ENCODE measurements at places on chromosomes 12 and 14.

DNA sequence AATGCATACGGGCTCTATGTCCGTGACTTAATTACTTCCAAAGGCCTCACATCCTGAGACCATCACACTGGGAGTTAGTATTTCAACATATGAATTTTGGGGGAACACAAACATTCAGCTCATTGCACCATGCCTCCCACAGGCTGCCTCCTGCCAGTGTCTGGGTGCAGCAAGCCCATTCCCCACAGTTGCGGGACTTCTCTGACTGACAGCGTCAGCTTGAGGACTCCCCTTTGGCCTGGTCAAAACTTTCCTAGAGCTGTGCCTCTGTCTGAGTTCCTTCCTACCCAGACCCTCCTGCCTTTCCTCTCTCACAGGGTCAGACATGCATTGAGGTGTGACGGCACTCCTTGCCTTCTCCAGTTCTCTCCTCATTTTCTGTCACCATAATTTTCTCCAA is 27.4 kb downstream of the PPP1R36 start:
- H3K36me3 ChIP-seq, result no peaks in the 10 kb centered on the region
- H3K4me1 ChIP-seq, result peaks cover 21% of the 10 kb centered on the region
- no peak overlapping the region for H3K27ac ChIP-seq

DNA sequence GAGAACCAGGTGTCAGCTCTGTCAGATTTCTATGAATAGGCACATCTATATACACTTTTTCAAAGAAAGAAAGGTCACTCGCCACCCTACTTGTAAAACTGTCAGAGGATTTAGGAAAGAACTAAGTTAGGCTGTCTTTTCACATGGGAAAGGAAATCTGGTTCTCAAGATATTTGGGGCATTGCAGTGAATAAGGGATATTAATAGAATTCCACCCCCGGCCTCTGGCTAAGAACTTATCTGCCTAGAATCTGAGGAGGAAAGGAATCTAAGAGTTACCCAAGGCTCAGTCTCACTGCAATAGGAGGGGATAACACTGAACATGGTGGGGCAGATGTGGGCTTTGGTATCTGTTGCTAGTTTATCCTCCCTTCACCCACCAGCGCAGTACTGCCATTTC is 677.6 kb downstream of the NRXN3 start:
- H3K27me3 ChIP-seq, result peaks cover 2% of the 10 kb centered on the region
- no peak for DNase-seq
- no peak overlapping the region for H3K4me3 ChIP-seq
- peaks cover 5% of the 10 kb centered on the region for H3K4me1 ChIP-seq
- H3K36me3 ChIP-seq, result no peaks in the 10 kb centered on the region

GRCh38 chr14:62776300-62776699 is 269.0 kb downstream of the KCNH5 start:
- H3K4me1 ChIP-seq, result peaks cover 7% of the 10 kb centered on the region
- no peak overlapping the region for H3K4me3 ChIP-seq
- H3K27ac ChIP-seq, result no peak overlapping the region

DNA sequence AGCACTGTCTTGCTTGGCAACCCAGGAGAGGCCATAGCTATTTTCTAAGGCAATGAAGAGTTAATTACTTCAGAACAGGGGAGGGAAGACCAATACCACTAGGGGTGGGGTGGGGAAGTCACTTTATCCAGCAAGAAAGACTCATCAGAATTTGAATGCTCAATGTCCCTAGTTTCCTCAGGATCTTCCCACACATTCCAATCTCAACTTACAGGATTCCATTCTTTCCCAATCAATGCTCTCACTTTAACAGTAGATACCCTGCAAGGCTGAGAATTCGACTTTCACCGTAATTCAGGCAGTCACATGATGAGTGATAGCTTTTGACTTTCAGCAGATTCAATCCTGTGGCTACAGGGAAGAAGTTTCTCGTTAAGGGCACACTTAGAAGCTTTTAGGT is 526.6 kb upstream of the SEL1L start:
- H3K27ac ChIP-seq, result no peak overlapping the region
- DNase-seq, result no peak
- peaks cover under 1% of the 10 kb centered on the region for H3K27me3 ChIP-seq
- no peaks in the 10 kb centered on the region for H3K36me3 ChIP-seq
- no peaks in the 10 kb centered on the region for H3K4me1 ChIP-seq

- H3K27ac ChIP-seq, result peak overlapping the region; percentile 47
- no peaks in the 10 kb centered on the region for H3K27me3 ChIP-seq
- DNase-seq, result no peak
- peaks cover 19% of the 10 kb centered on the region for H3K36me3 ChIP-seq
These were observed 7.9 kb downstream of the FOXN3 start for GRCh38 chr14:89408907-89409700.

DNA sequence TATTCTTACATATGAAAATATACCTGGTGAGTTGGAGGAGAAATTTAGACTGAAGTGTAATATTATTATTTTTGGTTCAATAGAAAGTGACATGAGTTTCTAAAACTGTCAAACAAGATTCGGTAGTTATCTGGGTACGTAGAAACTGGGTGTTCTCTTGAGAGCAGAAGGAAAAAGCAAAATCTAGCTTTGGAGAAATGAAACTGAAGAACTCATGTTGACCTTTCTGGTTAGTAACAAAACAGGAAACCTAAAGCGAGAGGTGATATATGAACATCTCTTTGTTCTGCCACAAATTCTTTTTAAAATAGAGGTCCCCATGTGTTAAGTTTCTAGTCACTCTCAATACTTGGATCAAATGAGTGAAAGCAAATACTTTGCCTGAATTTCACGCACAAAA is 401.7 kb downstream of the TRHDE start:
- no peak for DNase-seq
- peaks cover 19% of the 10 kb centered on the region for H3K4me1 ChIP-seq
- H3K4me3 ChIP-seq, result no peak overlapping the region
- no peaks in the 10 kb centered on the region for H3K36me3 ChIP-seq

DNA sequence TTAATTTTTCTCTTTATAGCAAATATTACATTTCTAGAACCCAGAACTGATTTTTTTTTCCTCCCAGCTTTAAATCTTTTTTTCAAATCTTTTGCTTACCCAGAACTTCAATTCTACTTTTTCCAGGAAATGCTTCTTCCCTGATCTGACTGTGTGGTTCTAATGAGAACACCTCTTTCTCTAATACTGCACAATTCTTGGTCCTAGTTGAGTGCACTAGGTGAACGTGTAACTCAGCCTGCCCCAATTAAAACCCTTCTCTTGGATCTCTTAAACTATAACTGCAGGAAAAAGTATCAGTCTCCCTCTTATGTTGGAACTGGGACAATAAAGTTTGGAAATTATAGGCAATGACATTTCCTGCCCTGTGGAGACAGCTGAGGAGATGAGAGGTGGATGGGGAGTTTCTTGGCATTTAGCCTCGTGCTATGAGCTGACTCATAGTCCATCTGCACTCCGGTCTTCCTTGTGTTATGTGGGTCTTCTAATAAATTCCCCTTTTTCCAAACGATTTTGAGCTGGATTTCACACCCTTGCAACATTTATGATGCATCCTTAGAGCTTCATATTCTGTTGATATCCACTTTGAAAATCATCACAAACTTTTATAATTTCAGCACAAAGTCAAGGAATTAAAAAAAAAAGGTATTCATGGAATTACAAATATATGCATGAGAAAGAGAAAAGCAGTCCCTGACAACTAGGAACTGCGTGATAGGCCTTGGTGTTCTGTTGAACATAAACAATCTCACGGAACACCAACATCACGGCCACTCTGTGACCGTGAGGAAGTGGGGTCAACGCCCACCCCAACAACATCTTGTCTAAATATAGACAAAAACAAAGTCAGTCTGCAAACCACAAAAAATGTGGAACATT is 52.4 kb downstream of the BRMS1L start:
- H3K4me1 ChIP-seq, result no peaks in the 10 kb centered on the region
- H3K27me3 ChIP-seq, result no peaks in the 10 kb centered on the region
- peaks cover 3% of the 10 kb centered on the region for H3K36me3 ChIP-seq
- H3K4me3 ChIP-seq, result no peak overlapping the region
- no peak for DNase-seq

DNA sequence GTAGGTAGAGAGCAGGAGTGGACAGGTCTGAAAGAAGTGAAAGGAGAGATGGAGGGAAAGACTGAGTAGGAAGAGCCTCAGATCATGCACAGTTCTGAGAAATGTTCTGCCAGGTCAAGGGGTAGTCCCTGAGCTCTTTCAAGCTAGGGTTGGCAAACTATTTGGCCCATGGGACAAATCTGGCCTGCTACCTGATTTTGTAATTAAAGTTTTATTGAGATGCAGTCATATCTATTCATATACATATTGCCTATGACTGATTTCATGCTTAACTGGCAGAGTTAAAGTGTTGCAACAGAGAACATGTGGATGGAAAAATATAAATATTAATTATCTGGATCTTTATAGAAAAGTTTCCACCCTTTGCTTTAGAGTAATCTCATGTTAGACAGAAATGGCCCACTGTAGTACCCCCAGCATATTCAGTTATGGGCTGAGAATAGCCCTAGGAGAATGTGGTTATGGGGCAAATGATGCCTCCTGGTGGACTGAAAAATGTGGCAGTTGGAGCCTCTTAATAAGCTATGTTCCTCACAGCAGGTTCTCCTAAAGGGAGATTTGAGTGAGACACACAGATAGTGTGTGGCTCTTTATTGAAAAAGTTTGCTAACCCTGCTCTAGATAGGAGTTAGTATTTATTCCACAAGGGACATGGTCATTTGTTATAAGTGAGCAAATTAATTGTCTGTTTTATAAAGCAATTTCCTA is 476.9 kb downstream of the LRIG3 start:
- DNase-seq, result no peak
- no peak overlapping the region for H3K4me3 ChIP-seq
- no peaks in the 10 kb centered on the region for H3K36me3 ChIP-seq
- H3K4me1 ChIP-seq, result no peaks in the 10 kb centered on the region
- no peak overlapping the region for H3K27ac ChIP-seq

DNA sequence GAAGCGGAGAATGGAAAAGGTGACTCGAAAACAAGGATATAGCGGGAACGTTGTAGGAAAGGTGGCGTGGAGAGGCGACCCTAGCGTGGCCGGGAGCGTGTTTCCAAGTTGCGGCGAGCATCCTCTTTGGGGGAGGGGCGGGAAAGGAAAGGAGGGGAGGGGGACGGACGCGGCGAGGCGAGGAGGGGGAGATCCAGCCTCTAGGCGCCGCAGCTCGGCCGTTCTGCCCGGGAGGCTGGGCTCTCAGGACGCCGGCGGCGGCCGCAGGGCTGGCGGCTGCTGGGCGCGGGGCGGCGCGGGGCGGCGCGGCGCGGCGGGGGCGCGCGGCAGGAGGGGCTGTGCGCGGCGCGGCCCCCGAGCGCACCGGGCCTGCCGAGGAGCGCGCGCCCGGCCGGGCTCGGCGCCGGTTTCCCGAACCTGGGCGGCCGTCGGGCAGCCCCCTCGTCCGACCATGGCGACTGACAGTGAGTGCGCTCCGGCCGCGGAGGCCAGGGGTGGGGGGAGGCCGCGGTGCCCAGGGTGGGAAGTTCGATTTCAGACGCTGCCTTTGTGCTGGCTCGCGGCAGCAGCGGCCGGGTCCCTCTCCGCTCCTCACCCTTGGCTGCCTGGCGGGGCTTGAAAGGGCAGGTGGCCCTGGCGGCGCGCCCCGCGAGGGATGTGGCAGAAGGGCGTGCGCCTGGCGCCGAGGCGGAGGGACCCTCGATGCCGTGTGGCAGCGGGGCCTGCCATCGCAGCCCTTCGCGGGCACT is 50.3 kb downstream of the SNAPC1 start:
- peaks cover 51% of the 10 kb centered on the region for H3K27me3 ChIP-seq
- DNase-seq, result peak; percentile 31
- H3K27ac ChIP-seq, result no peak within 1 kb of the TSS
- peak within 1 kb of the TSS; percentile 90 for H3K4me3 ChIP-seq
- peaks cover 9% of the 10 kb centered on the region for H3K4me1 ChIP-seq
- no peaks in the 10 kb centered on the region for H3K36me3 ChIP-seq

DNA sequence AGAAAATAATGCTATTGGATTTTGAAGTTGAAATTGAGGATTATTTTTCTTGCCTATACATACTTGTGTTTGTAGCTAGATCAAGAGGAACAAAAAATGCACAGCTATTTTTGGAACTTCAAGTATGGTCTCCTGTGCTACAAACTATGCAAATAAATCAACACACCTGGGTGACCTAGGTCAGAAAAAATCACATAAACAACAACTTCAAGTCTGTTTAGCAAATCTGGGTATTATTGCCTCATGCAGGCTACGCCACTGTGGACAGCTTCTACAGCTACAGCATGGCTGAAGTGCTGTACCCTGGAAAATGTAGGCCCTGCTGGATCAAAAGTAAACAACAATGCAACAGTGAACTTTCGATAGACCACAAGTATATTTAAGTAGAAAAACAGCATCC is 87.5 kb downstream of the SLC6A15 start:
- no peak overlapping the region for H3K27ac ChIP-seq
- DNase-seq, result no peak
- no peak overlapping the region for H3K4me3 ChIP-seq
- no peaks in the 10 kb centered on the region for H3K4me1 ChIP-seq

DNA sequence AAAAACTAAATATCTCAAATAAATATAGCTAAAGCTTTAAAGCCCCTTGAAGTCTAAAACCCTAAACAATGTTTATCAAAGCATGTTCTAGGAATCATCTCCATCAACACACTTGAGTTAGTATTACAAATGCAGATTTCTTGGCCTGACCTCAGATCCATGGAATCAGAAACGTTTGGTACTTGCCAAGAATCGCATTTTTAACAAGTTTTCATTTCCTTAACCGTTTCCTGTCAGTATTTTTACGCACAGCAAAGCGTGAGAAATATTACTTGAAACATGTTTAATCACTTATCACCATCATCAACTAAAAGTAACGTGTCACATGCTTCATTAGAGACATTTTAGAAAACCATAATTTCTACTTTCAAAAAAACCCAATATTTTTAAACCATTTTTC is 9.7 kb downstream of the SLCO1C1 start:
- DNase-seq, result no peak
- no peak overlapping the region for H3K27ac ChIP-seq
